ENCODE measurements at places on chromosomes 7 and 10.
A peak's percentile ranks its signal among the peaks of the same experiment; 100 is the strongest.

GRCh38 chr10:7817984-7818294 lies 366 bp upstream of the TAF3 start:
- DNase-seq: no peak

DNA sequence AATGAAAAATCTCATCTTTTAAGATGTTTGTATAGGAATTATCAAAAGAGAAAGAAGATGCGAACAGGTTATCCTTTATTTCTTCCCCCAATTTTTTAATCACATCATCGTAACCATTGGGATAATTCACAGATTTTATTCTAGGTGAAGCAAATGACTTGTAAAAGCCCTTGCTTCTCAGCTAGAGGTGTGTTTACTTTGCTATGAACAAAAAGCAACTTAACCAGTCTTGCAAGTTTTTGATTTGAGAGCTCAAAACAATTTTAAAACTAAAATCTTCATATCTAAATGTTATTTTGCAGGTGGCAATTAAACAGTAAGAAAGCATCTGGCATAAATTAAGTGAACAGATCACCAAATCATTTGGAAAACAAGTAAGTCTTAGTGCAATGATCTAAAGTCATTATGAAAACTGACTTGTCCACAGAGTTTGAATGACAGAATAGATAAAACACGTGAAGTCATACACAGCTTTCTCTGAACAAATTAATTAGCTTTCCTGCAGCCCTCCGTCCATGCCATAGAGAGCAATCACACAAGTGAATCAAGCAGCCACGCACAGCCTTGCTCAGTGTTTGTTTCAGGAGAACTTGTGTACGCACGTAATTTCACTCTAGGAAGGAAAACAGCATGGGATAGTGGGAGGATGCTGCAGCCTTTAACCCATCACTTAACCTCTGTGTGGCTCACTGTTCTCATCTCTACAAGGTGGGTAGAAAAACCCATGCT lies 85.0 kb upstream of the ZNF800 start:
- DNase-seq: no peak

DNA sequence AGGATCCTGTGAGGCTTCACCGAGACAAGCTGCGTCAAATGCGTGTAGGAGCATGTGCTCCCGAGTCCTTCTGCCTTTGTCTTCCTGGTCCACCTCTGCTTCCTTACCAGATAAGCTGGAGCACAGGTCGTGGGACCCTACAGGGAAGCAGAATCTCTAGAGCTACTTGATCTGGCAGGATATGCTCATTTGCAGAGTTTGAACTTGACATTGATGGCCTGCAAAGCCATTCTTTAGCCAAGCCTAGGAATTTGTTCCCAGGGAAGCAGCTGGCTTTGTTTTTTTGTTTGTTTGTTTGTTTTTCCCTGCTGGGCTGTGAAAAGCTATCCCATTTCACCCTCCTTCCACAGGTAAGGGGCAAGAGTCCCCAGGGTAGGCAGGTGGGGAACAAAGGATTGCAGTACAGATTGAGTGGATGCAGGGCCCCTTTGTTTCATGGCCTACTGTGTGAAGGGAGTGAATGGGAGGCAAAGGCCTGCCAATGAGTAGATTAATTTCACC lies 200.0 kb upstream of the BMPER start:
- no peak for DNase-seq

GRCh38 chr7:19665399-19666008 lies 43.3 kb downstream of the POLR1F start:
- DNase-seq: no peak

GRCh38 chr10:124657806-124658205 lies 86.4 kb downstream of the FAM53B start:
- DNase-seq: no peak

DNA sequence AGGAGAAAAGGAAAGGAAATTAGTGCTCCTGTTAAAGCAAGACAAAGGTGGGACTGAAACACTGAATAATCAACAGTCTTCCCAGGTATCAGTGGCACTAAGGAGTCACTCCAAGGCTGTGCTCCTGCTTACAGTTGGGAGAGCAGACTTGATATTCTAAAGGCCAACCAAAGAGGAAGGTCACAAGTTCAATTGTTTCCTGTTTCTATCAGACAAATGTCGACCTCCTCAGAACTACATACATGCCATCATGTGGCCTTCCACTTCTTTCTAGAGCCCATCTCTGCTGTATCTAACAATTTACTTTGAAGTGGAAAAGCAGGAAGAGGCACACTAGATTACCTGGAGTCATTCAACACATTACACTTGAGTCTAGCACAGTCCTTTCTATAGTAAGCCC lies 3.4 kb downstream of the ZNF239 start:
- DNase-seq: no peak

DNA sequence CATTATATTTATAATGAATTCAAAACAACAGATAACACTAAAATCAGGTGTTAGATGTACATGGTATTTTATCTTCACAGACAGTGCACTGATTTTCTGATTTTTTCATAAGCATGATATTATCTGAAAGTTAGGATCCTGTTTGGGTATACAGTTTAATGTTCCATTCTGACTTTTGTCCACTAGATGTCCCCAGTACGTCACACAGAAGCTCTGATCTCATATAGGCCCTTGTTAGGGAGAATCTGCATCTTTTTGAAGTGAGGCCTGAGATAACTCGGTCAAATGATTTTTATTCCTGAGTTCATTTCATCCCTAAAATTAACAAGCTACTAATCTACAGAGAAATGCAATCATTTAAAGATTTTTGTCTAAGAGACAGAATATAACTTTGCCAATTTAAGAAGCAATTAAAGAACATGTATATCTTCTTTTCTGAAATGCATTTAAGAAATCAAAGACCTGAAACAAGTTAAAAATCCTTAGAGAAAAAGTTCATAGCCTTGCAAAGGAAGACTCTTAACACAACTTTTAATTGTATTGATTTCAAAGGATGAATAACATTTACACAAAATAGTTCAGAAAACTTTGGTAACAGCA lies 72.0 kb upstream of the TES start:
- DNase-seq: no peak

- DNase-seq: no peak
Measured at GRCh38 chr7:41465571-41465970, 237.3 kb downstream of the INHBA start.

GRCh38 chr10:131647789-131648188 lies 253.0 kb upstream of the PPP2R2D start:
- no peak for DNase-seq

DNA sequence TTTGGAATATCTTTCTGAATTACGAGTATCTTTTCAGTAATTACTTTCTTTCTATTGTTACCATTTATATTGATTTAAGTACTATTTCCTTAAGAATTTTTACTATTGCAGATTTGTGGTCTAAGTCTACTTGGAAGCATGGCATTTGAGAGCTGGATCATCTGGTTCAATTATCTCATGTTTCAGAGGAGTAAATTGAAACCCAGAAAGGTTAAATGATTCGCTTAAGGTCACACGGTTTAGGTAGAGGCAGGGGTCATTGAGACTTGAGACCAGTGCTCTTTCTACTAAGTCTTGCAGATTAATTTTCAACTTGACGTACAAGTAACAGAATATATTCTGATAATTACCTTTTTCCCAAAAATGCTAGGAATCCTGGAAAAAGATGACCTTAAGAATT lies 109.2 kb upstream of the GLCCI1 start:
- DNase-seq: no peak

- DNase-seq: no peak
Measured at GRCh38 chr10:23479798-23480473, 41.1 kb downstream of the OTUD1 start.

DNA sequence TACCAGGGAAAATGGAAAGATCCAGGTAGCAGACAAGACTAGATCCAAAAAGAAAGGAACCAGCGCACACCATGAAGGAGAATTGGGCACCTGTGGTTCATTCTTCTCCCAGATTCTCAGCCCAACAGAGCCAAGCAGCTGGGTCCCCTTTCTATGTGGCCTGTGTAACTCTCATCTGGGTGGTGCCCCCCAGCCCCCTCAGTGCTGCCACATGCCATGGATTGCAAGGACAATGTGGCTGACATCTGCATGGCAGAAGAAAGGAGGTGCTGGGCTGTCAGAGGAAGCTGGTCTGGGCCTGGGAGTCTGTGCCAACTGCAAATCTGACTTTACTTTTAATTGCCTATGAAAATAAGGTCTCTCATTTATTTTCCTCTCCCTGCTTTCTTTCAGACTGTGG lies 21.4 kb downstream of the PRSS2 start:
- DNase-seq: no peak

GRCh38 chr7:17255926-17256325 lies 42.5 kb upstream of the AHR start:
- no peak for DNase-seq

- DNase-seq: peak; percentile 64
Measured at GRCh38 chr10:119198438-119198837, 8.9 kb upstream of the GRK5 start.

GRCh38 chr7:128443831-128444600 lies 11.7 kb upstream of the HILPDA start:
- DNase-seq: no peak

DNA sequence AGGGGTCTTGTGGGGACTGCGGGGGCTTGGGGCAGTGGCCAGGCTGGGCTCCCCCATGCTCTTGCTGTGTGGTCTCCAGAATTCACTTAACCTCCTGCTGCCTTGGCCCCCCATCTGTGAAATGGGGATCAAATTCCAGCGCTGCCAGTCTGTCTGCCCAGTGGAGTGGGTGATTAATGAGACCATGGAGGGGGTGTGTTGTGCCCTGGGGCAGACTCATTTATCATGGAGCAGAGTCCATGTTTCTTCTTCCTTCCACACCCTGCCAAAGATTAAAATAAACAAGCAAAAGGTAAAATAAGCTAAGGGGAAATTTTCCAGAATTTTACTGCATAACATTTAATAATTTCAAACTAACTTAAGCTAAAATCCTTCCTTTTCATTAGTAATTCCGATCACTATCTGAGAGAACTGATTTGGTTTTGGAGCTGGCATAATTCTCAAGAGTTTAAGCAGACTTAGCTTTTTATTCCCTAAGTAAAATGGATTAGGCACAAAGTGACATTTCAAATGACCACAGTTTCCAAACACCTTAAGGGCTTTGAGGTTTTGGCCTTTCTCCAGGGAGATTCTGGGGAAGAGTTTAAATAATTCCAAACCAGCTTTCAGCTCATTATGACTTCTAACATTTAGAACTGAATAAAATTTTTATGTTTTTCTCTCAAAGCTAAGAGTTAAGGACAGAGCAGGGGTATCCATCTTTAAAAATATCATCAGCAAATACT lies 211.9 kb downstream of the CXCL12 start:
- DNase-seq: no peak

DNA sequence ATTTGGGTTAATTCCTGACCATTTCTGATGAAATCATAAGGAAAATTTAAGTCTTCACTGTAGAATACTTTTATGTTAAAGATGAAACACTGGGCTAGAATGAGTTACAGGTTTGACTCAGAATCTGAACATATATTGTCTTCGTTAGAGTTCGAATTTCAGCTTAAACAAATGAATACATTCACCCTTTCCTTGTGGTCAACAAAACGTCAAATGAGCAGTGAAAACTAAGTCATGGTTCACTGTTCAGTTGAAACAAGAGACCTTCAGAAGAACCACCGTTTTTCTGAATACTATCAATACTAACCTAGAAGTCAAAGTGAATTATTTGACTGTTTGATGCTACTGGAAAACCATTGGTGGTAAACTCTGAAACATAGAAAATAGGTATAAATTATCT lies 235.2 kb upstream of the ZWINT start:
- no peak for DNase-seq

- DNase-seq: no peak
Measured at GRCh38 chr10:102675011-102675665, 30.9 kb downstream of the TRIM8 start.

DNA sequence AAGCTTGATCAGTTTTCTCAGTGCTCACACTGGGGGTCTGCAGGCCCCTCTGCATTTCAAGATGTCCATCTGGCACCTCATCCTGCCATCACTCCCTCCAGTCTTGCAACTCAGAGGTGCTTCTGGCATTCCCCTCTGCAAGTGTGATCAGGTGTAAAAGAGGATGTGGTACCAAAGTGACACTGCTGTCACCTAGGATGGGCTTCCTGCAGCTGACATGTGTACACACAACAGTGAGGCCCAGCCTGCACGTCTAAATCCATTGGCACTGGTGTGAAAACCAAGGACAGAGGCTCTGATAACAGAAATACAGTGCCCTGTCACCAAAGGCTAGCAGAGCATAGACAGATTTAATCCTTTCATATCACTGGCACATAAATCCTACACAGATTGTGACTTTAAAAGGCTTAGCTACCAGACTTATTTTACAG lies 162.5 kb upstream of the CELF2 start:
- DNase-seq: no peak

DNA sequence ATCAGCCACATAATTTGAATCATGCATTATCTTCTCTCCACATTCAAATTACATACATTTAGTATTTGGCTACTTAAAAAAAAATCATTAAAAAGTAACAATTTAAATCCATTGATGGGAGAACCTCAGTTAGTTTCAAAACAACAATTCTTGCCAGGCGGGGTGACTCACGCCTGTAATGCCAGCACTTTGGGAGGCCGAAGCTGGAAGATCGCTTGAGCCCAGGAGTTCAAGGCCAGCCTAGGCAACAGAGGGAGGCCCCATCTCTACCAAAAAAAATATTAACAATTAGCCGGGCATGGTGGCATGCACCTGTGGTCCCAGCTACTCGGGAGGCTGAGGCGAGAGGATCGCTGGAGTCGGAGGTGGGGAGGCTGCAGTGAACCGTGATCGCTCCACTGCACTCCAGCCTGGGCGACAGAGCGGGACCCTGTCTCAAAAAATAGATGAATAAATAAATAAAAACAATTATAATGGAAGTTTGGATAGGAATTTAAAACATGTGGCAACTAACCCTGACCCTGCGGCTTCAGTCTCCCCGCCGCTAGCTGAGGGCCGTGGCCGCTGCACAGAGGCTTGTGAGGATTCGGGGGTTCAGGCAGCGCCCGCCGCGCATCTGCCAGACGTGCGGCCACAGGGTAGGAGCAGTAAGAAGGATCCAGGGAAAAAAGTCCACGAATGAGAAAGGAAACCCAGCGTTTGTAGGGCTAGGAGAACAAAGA lies 1.1 kb upstream of the CSGALNACT2 start:
- no peak for DNase-seq

DNA sequence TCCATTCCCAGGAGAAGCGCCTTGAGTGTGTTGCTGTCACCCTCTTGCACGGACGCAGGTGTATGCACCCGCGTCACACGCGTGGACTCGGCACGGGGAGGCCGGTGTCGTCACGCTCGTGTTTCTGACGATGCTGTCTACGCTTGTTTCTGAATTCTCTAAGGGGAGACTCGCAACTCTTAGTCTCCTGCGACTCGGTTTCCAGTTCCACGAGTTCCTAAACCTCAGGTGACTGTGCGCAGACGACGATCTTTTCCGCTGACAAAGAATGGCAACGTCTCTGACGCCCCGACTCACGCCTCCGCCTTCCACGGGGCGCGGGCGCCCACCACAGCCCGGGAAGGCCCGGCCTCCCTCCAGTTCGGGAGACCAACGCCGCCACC lies 579 bp downstream of the IDI1 start:
- DNase-seq: no peak

All from activated CD4-positive, alpha-beta T cell treated with anti-CD3 and anti-CD28 coated beads, Interleukin-2, amount 50 U/mL, for 48 hours (primary cell).